ENCODE measurements at places on chromosomes 2 and 18.

GRCh38 chr18:45069546-45069945, 388.9 kb downstream of the SETBP1 start:
- DNase-seq: no peak

DNA sequence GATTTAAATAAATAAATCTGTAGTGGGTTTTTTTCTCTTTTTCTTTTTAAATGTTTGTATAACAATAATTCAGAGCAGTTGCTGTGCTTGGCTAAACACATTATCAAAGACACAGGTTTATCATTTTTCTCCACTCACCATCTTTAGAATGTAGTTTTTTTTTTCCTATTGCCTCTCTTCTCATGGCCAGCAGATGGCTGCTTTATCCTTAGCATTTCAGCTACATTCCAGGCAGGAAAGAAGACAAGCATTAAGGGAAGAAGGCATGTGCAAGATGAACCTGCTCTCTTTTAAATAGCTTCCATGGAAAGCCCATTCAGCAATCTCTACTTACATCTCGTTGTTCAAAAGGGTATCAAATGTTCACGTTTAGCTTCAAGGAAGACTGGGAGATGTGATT, 42.6 kb downstream of the ARHGAP15 start:
- no peak for DNase-seq

- DNase-seq: no peak
Observed at GRCh38 chr2:50006327-50006726, 852.0 kb upstream of the FSHR start.

DNA sequence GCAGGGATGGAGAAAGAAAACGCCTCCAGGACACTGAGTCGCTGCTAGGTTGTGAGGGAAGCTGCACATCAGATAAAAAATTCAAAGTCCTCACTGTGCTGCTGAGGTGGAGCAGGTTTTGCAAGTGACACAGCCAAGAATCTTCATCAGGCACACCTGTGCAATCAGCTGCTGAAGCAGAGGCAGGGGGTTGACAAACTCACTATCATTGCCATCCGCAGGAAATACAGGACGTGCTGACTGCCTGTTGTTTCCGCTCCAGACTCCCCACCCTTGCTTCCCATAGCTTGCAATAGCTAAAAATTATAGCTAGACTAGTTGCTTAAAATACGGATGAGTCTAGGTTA, 147.8 kb upstream of the FHL2 start:
- no peak for DNase-seq
